ENCODE measurements at places on chromosomes 1 and 21. TPM values are rescaled to one million over a fixed set of nuclear protein-coding genes. Genes with fewer than 3 reads are reported as not detected.

Gene PLCH2
- 0.64 TPM for total RNA-seq

Gene UMODL1
- total RNA-seq: not detected

Gene OR2M3
- not detected for total RNA-seq

Gene IQGAP3
- 0.06 TPM for total RNA-seq

Gene DDAH1
- total RNA-seq: 5.6 TPM

Gene TIE1
- total RNA-seq: 21.7 TPM

Gene RXRG
- total RNA-seq: 4.7 TPM

Gene AQP10
- 0.37 TPM for total RNA-seq

Gene DCAF8
- total RNA-seq: 113 TPM

Gene IGFN1
- total RNA-seq: 0.71 TPM

Gene MCOLN2
- total RNA-seq: 0.34 TPM

Gene RASAL2
- total RNA-seq: 30.8 TPM

Gene S100A7A
- total RNA-seq: not detected

DNA sequence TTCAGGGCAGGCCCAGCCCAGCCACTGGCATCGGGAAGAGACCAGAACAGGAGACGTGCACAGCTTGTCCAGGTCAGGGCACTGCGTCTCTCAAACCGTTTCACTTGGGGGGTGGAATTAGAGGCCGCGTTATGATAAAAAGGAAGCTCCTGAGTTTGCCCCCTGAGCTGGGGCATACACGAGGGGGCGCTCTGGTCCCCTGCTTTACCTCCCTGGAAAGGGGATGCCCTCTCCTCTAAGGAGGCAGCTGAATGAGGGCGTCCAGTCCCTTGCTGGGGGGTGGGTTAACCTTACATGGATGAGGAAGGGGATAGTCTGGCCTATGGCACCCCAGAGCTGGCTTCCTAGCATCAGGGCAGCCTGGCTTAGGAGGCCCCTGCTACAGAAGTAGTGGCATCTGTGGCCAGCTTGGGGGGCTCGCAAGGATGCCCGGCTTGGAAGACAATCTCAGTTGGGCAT, 2.3 kb downstream of the MYOG start:
- no peak for DNase-seq

DNA sequence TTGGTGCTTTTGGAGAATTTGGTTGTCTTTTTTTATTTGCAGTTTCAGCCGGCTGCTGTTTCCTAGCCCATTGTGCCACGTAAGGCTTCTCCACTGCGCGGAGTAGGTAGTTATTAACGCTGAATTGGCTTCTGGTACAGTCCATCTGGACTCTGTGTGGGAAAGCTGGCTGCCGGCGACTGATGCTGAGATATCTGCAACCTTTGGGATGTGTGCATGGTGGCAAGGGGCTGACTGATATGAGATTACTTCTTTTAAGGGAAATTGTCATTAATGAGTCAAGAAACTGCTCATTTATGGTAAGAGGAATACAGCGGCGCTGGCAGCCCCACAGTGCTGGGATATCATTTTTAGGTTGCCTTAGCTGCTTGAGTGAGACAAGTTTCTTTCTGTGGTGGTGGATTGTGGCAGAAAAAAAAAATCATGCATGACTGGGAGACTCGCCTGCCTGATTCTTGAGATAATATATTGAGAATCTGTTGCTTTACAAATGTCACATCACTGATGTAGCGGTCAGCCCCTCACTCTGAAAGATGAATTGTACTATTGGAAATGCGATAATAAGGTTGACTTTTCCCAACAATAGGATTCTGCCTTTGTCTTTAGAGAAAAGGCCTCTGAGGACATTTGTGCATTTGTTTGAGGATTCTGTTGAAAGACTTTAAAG, 2.5 kb upstream of the ELAVL4 start:
- DNase-seq: no peak

DNA sequence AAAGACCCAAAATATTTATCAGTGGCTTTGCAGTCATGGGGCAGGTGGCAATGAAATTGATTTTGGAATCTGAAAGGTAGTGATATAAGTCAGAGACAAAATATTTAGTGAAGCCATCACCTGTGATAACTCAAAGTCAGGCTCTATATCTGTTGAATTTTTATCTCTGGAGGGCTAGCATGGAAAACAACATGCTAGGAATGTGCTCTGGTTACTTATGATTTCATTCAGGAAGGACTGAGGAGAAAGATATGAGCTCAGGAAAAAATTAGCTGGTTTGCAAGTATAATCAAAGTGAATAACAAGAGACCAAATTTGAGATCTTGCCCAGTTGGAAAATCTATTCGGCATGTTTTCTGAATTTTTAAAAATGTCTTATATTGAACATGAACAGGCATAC, 364.6 kb upstream of the LRRC7 start:
- no peak for DNase-seq

- DNase-seq: no peak
Observed at GRCh38 chr1:204125759-204126351, 26.0 kb downstream of the ETNK2 start.

DNA sequence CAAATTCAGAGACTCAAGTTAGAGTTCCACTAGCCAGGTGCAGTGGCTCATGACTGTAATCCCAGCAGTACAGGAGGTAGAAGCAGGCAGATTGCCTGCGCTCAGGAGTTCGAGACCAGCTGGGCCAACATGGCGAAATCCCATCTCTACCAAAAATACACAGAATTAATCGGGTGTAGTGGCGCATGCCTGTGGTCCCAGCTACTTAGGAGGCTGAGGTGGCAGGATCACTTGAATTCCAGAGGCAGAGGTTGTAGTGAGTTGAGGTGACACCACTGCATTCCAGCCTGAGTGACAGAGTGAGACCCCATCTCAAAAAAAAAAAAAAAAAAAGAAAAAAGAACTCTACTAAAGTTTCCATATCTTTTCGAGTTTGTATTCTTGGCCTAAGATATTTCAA, 36.7 kb upstream of the CHRM3 start:
- DNase-seq: no peak

DNA sequence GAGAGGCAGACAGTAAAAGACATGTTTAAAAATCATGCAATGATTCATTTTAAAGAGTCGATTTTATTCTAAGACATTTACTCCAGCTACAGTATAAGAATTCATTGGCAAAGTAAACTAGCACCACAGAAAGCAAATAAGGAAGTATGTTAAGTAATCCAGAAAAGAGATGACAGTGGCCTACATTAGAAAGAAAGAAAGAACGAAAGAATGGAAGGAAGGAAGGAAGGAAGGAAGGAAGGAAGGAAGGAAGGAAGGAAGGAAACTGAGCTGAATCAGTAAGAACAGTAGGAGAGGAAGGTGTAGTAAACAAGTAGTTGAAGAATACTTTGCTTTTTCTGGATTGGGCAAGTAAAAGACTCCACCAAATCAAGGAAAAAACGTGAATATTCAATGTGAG, 62.2 kb downstream of the ZZZ3 start:
- no peak for DNase-seq

DNA sequence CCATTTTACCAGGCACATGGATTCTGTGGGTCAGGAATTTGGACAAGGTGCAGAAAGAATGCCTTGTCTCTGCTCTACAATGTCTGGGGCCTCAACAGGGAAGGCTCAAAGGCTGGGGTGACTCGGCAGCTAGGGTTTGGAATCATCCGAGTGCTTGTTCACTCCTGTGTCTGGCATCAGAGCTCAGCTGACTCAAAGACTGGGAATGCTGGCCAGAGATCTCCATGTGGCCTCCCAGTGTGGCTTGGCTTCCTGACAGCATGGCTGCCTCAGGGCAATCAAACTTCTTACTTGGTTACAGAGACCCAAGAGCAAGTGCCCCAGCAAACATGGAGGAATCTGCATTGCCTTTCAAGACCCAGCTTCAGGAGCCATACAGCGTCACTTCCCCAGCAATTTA, 110.5 kb downstream of the TOMM20 start:
- no peak for DNase-seq

DNA sequence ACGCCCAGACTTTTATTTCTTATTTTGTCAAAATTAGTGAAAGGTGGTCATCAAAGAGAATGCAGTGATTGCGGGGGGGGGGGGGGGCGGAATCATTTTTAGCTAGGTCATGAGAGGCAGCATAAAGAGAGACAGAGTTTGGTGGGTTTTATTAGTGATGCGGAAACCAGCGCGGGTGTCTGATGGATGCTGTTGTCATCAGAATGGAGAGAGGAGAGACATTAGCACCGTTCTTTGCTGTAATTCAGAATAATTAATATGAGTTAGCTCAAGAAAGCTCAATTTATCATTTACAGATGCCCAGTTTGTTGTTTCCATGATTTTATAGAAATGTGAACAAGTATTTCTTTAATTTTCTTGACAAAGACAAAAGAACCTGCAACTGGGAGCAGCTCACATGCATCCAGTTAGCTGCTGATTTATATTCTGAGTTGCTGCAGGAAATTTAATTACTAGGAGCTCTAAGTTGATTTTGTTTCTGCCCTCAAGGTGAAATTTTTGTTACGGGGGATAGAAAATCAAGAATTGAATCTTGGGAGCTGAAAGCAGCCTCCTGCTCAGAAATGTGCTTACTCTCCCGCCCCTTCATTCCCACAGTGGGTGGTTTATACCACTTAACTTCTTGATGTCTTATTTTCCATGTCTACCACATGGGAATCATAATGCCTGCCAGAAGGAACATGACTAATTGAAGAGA, 133.4 kb upstream of the MAP1LC3C start:
- no peak for DNase-seq

GRCh38 chr1:177024623-177025022, 139.9 kb downstream of the ASTN1 start:
- no peak for DNase-seq

GRCh38 chr1:24998563-24999245, 68.6 kb upstream of the RUNX3 start:
- DNase-seq: no peak

GRCh38 chr1:160046494-160047110, 14.8 kb upstream of the PIGM start:
- peak; percentile 54 for DNase-seq

DNA sequence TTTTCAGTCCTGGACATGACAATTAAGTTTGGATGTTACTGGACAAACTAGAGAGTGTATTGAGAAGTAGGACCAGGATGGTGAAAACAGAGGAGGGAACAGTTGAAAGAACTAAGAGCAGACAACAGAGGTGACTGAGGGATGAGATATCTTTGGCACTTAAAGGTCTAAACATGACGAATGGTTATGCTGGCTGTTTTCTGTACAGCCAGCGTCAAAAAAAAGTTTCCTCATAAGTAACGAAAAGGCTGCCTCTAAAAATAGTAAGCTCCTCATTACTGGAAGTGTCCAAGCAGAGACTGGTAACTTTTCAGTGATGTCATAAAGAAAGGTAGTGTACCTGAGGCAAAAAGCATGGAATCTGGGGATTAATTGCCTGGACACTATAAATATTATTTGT, 35.2 kb upstream of the AK4 start:
- no peak for DNase-seq

DNA sequence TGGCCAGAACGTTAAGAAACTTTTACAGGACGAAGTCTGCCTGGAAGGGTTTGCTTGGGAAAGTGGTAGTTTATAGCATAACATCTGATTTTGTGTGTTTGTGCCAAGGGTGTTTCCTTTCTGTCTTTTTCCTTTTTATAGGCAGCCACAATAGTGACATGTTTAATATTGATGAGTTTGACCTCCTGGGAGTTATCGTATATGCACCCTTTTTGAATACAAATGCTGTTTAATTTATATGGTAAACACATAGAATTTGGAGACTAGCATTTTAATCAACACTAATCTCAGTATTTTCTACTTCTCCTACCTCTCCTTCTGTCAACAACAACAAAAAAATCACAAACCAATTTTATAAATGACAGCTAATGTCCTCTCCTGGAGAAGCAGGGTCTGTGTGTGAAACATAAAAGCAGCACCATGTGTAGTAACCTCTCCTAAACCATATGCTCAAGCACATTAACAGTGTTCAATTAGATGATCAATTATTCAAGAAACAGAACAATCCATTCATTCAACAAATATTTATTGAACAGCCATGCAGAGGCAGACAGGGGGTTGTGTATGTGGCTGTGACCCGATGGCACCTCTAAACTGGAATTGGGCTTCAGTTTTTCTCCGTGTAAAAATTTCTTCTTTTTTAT, 604 bp upstream of the FMN2 start:
- DNase-seq: no peak

DNA sequence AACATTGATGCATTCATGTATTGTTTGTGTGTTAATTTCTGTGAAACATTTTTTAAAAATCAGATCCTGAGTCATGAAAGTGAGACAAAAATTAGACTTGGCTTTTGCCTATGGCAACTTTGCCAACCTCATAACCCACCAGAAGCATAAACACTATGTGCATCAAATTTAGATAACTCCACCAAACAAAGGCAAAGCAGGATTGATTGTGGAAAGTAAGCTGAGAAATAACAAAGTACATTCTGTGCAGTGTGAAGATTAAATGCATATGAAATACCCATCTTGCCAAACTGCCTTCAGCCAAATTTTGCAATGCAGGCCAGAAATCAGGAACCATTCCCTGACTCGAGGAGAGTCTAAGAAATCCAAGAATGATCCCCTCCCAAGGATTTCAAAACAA, 493.4 kb downstream of the AJAP1 start:
- no peak for DNase-seq

DNA sequence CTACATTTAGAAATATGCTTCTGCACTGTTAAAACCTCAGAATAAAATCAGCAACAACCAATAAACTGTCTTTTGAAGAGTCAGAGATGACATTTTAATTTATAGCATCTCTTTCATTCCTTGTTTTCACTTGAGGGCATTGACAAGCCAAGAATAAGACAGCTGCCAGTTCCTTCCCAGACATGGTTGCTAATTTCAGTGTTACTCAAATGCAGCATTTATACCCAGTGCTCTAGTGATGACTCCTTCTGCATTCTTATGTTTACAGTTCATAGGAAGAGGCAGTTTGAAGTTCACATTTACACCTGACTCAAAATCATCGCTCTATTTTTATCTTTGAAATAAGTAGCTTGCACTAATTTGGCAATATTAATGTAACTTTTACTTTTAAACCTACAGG, 44.9 kb downstream of the PLA2G4A start:
- DNase-seq: no peak

GRCh38 chr1:20978413-20978812, 191.3 kb upstream of the HP1BP3 start:
- no peak for DNase-seq

DNA sequence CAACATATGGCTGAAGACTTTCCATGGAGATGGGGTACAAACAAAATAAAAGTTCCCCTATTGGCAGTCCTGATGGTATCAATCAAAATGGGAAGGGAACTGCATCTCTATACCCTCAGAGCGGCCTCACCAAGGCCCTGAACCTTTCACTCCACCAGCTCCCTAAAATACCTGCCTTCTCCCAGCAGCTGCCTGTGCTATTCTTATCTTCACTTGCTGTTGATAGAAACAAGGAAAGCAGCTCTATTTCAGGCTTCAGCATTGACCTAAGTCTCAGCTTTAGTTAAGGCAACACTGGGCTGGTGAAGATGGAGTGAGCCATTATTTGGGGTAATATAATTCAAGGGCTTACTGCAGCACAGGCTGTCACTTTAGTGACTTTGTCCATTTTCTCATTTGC, 21.7 kb upstream of the PIGC start:
- no peak for DNase-seq

- DNase-seq: no peak
Observed at GRCh38 chr1:178275553-178275952, 181.6 kb downstream of the RASAL2 start.

- no peak for DNase-seq
Observed at GRCh38 chr1:45395582-45395981, 55.3 kb upstream of the MUTYH start.

- no peak for DNase-seq
Observed at GRCh38 chr21:30629200-30629599, 5.8 kb upstream of the KRTAP20-2 start.

- no peak for DNase-seq
Observed at GRCh38 chr1:115978292-115978941, 2.1 kb downstream of the SLC22A15 start.

GRCh38 chr1:196603651-196604050, 4.6 kb downstream of the KCNT2 start:
- no peak for DNase-seq

GRCh38 chr1:155110826-155111225, 16.9 kb upstream of the EFNA1 start:
- DNase-seq: no peak
